ENCODE measurements at places on chromosomes 11 and 22.

DNA sequence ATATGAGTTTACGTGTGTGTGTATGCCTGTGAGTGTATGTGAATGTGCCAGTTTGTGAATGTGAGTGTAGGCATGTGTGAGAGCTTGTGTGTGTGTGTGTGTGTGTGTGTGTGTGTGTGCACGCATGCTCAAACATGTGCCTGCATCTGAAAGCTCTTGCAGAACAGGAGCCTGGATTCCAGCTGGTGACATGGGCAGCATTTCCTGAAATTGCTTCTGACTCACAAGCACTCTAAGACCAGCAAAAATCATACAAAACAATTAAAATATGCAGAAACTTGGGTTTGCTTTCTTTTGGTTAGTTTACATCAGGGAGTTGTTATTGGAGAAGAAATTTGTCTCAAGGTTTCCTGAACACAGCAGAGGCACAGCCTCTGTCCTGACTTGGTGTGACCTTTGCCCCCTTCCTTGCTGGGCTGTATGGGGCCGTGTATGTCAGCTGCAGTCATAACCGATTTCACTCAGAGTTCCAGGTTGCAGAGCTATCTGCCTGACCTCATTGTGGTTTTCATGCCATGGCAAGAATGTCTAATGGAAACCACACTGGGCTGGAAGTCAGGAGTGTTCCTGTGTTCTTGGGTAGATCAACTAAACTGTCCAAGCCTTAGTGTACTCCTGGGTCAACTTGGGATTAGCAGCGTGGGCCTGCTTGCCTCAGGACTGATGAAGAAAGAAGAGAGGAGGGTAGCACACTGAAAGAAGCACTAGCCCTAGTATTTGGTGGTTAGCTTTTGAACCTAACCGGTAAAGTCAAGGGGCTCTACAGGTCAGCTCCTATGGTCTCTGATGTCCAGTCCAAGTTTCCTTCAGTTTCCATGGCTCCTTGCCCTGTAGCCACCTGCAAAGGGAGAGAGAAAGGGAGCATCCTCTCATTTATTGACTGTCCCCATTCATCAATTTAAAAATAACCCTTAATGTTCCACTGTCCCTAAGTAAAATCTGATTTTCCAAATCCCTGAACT, 143.7 kb downstream of the SNX19 start:
- H3K4me1 ChIP-seq: no peaks in the 10 kb centered on the region
- peaks cover 6% of the 10 kb centered on the region for H3K27me3 ChIP-seq
- no peak overlapping the region for H3K4me3 ChIP-seq
- no peaks in the 10 kb centered on the region for H3K36me3 ChIP-seq
- no peak for DNase-seq

DNA sequence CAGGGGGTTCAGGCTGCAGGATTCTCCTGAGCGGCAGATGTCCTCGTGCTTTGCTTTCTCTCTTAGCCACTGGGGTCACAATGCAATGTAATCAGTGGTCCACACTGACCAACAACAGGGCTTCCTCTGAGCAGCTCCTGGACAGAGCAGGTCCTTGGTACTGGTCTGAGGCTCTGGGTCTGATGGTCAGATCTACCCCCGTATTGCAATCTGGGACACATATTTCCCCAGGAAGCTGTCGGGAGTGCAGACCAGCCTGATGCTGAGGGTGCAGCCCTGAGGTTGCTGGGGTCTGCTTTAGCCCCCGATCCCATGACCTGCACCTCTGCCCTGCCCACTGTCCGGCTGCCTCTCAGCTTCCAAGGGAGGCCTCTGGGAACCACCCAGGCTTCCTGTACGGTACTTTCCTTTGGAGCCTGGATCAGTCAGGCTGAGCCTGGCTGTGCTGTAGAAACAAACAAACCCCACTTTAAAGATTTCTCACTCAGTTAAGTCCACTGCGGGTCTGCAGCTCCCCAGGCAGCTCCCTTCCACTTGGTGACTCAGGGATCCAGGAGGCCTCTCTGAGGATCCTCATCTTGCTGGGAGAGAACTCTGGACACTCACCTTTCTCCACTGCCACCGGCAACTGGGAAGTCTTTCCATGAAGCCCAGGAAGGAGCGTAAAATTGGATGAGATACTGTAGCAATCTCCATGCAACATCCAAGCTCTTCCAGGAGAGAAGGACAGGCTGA, 1046.6 kb downstream of the TBC1D22A start:
- H3K27ac ChIP-seq: no peak overlapping the region
- H3K4me1 ChIP-seq: no peaks in the 10 kb centered on the region
- no peaks in the 10 kb centered on the region for H3K27me3 ChIP-seq

DNA sequence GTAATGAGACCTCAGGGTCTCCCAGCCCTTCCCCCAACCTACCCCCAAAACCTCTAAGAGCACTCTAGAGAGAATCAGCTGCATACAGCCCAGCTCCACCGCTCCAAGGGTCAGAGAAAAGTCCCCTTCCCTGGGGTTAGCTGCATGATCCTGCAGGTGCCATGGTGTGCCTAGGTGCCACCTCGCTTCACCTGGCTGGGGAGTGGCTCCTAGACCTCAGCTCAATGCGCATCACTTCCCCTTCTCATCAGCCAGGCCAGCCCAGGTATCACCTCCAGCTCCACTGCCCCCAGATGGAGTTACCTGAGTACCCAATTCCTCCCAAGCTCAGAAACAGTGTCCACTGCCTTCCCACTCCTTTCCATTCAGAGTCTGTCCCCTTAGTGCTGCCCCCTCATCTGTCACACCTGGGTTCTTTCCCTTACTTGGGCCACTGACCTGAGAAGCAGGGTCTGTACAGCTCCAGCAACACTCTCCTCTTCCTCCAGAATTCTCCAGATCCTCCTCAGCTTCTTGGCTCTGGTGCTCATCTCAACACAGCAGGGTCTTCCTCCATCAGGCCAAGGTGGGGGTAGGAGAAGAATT, 1.3 kb downstream of the STARD10 start:
- H3K36me3 ChIP-seq: no peaks in the 10 kb centered on the region
- H3K4me1 ChIP-seq: peaks cover 29% of the 10 kb centered on the region
- peak overlapping the region; percentile 94 for H3K4me3 ChIP-seq
- peak; percentile 65 for DNase-seq
- H3K27me3 ChIP-seq: no peaks in the 10 kb centered on the region

GRCh38 chr11:76977791-76978190, 56.4 kb upstream of the B3GNT6 start:
- no peak overlapping the region for H3K4me3 ChIP-seq
- DNase-seq: peak; percentile 28
- H3K27ac ChIP-seq: no peak overlapping the region
- no peaks in the 10 kb centered on the region for H3K27me3 ChIP-seq

DNA sequence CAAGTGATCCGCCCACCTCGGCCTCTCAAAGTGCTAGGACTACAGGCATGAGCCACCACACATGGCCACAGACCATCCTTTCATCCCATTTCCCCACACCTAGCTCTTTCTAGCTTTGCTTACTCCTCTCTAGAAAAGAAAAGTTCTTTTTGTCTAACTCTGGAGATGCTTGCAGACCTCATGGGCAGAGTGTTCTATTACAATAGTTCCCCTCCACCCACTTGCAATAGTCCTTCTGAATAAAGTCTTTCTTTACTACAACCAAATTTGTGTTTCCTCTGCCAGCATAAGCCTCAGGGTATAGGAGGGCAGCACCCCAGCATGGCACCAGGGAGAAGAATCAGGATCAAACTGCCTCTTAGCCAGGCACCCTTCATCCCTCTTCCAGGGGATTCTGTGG, 18.8 kb upstream of the RTL6 start:
- H3K27me3 ChIP-seq: peaks cover 23% of the 10 kb centered on the region
- no peaks in the 10 kb centered on the region for H3K4me1 ChIP-seq
- no peak overlapping the region for H3K27ac ChIP-seq
- H3K4me3 ChIP-seq: no peak overlapping the region
- no peak for DNase-seq

- no peak overlapping the region for H3K27ac ChIP-seq
- no peak for DNase-seq
- peaks cover 55% of the 10 kb centered on the region for H3K4me1 ChIP-seq
- no peaks in the 10 kb centered on the region for H3K36me3 ChIP-seq
- H3K27me3 ChIP-seq: no peaks in the 10 kb centered on the region
Measured at GRCh38 chr11:114179234-114179941, 116.8 kb upstream of the NNMT start.

- no peaks in the 10 kb centered on the region for H3K36me3 ChIP-seq
- no peak overlapping the region for H3K4me3 ChIP-seq
- H3K27me3 ChIP-seq: no peaks in the 10 kb centered on the region
Measured at GRCh38 chr11:92482492-92483060, 258.0 kb downstream of the FAT3 start.

- H3K4me1 ChIP-seq: peaks cover 36% of the 10 kb centered on the region
- no peaks in the 10 kb centered on the region for H3K27me3 ChIP-seq
- peaks cover 20% of the 10 kb centered on the region for H3K36me3 ChIP-seq
- DNase-seq: no peak
- H3K4me3 ChIP-seq: peak overlapping the region; percentile 99
- peak overlapping the region; percentile 99 for H3K27ac ChIP-seq
Measured at GRCh38 chr11:47846998-47847397, 1.2 kb downstream of the NUP160 start.

- no peaks in the 10 kb centered on the region for H3K4me1 ChIP-seq
- H3K27me3 ChIP-seq: peaks cover 5% of the 10 kb centered on the region
- no peak overlapping the region for H3K27ac ChIP-seq
- no peak overlapping the region for H3K4me3 ChIP-seq
Measured at GRCh38 chr11:1682225-1682905, 14.6 kb upstream of the KRTAP5-6 start.

- no peak for DNase-seq
- peaks cover 1% of the 10 kb centered on the region for H3K36me3 ChIP-seq
- H3K4me3 ChIP-seq: no peak overlapping the region
- H3K27ac ChIP-seq: no peak overlapping the region
Measured at GRCh38 chr22:41479671-41480396, 10.9 kb downstream of the ACO2 start.

DNA sequence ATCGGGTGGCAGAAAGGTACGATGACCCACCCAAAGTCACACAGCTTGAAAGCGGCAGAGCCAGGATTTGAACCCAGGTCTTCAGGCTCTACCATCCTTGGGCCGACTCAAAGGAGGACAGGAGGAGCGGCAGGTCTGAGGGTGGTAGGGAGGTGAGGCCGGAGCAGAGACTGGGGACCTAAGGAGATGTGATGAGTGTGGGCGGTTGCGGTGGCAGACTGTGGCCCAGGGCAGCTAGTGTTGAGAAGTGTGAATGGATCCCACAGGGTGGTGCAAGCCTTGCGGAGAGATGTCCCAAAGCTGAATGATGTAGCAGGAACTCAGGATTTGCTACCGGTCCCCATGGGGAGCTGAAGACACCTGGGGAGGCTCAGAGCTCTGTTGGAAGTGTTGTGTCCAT, 180.2 kb downstream of the MYO18B start:
- no peak overlapping the region for H3K27ac ChIP-seq
- no peaks in the 10 kb centered on the region for H3K4me1 ChIP-seq
- H3K4me3 ChIP-seq: no peak overlapping the region
- DNase-seq: no peak
- no peaks in the 10 kb centered on the region for H3K36me3 ChIP-seq

- H3K27ac ChIP-seq: no peak overlapping the region
- H3K36me3 ChIP-seq: no peaks in the 10 kb centered on the region
- peaks cover 29% of the 10 kb centered on the region for H3K27me3 ChIP-seq
- H3K4me1 ChIP-seq: no peaks in the 10 kb centered on the region
- no peak for DNase-seq
Measured at GRCh38 chr11:86644291-86644690, 28.1 kb downstream of the ME3 start.

GRCh38 chr22:32469799-32470212, 4.8 kb upstream of the FBXO7 start:
- H3K4me1 ChIP-seq: peaks cover 8% of the 10 kb centered on the region
- H3K27ac ChIP-seq: no peak overlapping the region
- no peak for DNase-seq
- H3K36me3 ChIP-seq: peaks cover 2% of the 10 kb centered on the region
- peaks cover 13% of the 10 kb centered on the region for H3K27me3 ChIP-seq
- no peak overlapping the region for H3K4me3 ChIP-seq

GRCh38 chr22:43859621-43860020, 2.7 kb downstream of the SULT4A1 start:
- no peaks in the 10 kb centered on the region for H3K4me1 ChIP-seq
- no peaks in the 10 kb centered on the region for H3K36me3 ChIP-seq
- no peak overlapping the region for H3K27ac ChIP-seq
- no peak overlapping the region for H3K4me3 ChIP-seq
- no peak for DNase-seq

GRCh38 chr11:46438211-46438610, 46.6 kb upstream of the CHRM4 start:
- no peak for DNase-seq
- peaks cover 28% of the 10 kb centered on the region for H3K36me3 ChIP-seq
- H3K27ac ChIP-seq: no peak overlapping the region
- no peaks in the 10 kb centered on the region for H3K4me1 ChIP-seq

GRCh38 chr22:26295563-26296126, 126.4 kb downstream of the SEZ6L start:
- no peak for DNase-seq
- peaks cover 8% of the 10 kb centered on the region for H3K27me3 ChIP-seq
- no peak overlapping the region for H3K4me3 ChIP-seq
- no peaks in the 10 kb centered on the region for H3K36me3 ChIP-seq
- no peak overlapping the region for H3K27ac ChIP-seq
- peaks cover 12% of the 10 kb centered on the region for H3K4me1 ChIP-seq

GRCh38 chr22:45704648-45705047, 33.0 kb downstream of the ATXN10 start:
- H3K27me3 ChIP-seq: no peaks in the 10 kb centered on the region
- no peak overlapping the region for H3K27ac ChIP-seq
- DNase-seq: no peak
- H3K4me3 ChIP-seq: no peak overlapping the region
- H3K4me1 ChIP-seq: peaks cover 16% of the 10 kb centered on the region
- peaks cover 56% of the 10 kb centered on the region for H3K36me3 ChIP-seq

- no peaks in the 10 kb centered on the region for H3K4me1 ChIP-seq
- H3K4me3 ChIP-seq: no peak overlapping the region
- H3K27ac ChIP-seq: no peak overlapping the region
- no peak for DNase-seq
Measured at GRCh38 chr11:72507050-72507449, 72.7 kb upstream of the CLPB start.

DNA sequence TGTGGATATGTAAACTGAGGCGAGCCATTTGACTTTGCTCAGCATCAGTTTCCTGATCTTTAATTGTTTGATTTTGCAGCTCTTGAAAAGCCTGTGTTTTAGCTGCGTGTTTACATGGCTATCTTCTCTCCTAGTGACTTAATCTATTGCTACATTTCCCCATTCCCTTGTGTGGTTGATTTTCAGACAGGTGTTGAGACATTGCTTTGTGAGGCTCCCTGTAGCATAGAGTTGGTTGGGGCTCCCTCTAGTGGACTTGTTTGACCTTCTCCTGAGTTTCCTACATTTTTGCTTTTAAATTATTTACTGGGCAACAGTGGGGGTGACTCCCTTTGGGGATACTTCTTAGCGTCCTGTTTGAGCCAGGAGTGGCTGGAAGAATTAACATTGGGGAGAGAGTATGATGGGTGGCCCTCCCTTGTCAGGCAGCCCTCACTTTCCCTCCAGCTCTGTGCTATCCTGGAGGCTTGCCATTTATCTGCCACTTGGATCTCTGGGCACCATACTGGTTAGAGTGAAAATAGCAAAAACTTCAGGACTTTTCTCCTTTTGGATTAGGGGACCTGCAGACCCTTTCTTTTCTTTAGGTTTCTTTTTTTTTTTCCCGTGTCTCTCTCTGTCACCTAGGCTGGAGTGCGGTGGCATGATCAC, 9.2 kb upstream of the CBL start:
- DNase-seq: peak; percentile 93
- H3K4me1 ChIP-seq: peaks cover 6% of the 10 kb centered on the region
- H3K36me3 ChIP-seq: no peaks in the 10 kb centered on the region
- H3K27me3 ChIP-seq: no peaks in the 10 kb centered on the region

GRCh38 chr11:101881586-101881985, 33.2 kb upstream of the CEP126 start:
- DNase-seq: no peak
- H3K4me1 ChIP-seq: no peaks in the 10 kb centered on the region
- no peak overlapping the region for H3K4me3 ChIP-seq
- H3K27ac ChIP-seq: no peak overlapping the region
- H3K27me3 ChIP-seq: peaks cover 9% of the 10 kb centered on the region
